Brain microvascular endothelial cell (primary cell): ENCODE measurements at places on chromosomes 4 and X.

GRCh38 chr4:91622925-91623602 is 680.7 kb upstream of the GRID2 start:
- no peak for DNase-seq

DNA sequence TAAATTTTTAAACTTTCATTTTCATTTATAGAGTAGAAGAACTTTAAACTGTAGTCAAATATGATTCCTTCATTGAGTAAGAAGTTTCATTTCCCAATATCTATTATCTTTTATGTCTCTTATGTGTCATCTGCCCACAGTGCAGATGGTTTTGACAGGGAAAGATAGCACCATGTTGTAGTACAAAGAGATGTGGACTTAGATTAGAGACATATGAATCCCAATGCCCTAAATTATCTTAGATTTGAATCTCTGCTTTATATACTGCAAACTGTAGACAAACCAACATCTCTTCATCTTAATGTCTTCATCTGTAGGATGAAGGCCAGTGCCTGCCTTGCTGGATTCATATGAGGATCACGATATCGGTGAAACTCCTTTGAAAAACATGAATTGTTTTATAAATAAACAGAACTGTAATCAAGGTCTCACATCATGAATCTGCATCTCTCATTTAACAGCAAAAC is 217.5 kb downstream of the BANK1 start:
- DNase-seq = no peak

GRCh38 chr4:8913858-8914460 is 42.3 kb upstream of the HMX1 start:
- DNase-seq = no peak

DNA sequence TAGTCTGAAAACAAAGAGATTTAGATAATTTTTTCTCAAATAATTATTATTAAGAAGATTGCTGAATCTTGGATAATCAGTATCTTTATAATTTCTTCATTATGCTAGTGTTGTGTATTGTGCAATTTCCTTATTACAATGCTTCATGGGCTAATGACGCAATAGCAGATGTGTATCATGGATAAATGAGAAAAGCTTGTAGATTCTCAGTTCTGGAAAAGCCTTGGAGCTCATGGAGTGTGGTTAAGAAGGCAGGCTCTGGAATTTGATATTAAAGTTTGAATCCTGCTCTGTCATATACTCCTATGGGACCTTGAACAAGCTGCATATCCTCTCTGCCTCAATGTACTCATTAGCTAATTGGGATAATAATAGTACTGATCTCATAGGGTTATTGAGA is 18.9 kb upstream of the CXCL8 start:
- peak; percentile 44 for DNase-seq

DNA sequence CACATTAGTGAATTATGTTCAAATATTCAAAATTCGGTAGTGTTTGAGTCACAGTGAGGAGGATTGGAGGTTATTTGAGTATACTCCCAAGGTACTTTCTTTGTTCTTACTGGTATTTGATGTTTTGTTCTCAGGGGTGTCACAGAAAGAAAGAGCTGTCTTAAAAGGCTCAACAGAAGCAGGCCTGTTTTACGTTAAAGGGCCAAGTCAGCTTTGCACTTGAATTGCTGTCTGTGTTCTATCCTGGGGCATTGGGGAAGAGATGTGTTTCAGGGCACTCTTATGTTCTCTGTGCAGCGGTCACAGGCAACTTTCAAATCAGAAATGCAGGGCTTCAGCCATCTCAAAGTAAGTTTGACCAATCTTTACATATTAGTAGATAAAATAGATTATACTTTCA is 1113.1 kb upstream of the LCORL start:
- DNase-seq = no peak
